ENCODE measurements at places on chromosomes 4 and X. TPM values are rescaled to one million over a fixed set of nuclear protein-coding genes. Genes with fewer than 3 reads are reported as not detected.

DNA sequence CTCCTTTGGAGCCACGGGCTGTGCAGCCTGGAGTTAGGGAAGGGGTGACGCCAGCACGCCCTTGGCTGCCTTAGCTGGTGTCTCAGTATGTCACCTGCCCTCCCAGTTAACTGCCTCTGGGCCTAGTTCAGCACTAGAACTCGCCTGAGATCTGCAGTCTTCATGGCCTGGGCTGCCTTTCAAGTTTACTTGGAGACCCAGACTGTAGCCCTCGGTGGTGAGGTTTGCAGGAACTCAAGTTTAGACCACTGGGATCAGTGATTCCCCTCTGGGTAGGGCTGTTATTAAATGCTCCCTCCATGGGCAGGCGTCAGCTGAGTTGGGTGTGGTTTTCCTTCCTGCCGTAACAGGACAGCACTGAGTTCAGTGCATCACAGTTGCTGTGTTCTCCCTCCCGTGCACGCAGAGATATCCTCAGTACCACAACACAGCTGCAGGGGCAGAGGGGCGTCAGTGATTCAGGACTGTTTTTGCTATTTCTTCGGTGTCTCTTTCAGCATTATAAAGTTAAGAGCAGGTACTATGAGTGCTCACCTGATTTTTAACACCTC lies 30.5 kb downstream of the PLAC8 start:
- DNase-seq: no peak
- H3K36me3 ChIP-seq: no peaks in the 10 kb centered on the region
- no peaks in the 10 kb centered on the region for H3K27me3 ChIP-seq
- H3K27ac ChIP-seq: no peak overlapping the region
- H3K4me3 ChIP-seq: no peak overlapping the region

GRCh38 chrX:55127692-55128091 lies 38.9 kb downstream of the PAGE2 start:
- no peaks in the 10 kb centered on the region for H3K4me1 ChIP-seq
- H3K4me3 ChIP-seq: no peak overlapping the region
- no peak overlapping the region for H3K27ac ChIP-seq
- H3K27me3 ChIP-seq: peaks cover 2% of the 10 kb centered on the region
- no peaks in the 10 kb centered on the region for H3K36me3 ChIP-seq

The LGI2 gene
- not detected for total RNA-seq

The RAI2 gene
- total RNA-seq: not detected

The FGF5 gene
- 320 TPM for total RNA-seq

DNA sequence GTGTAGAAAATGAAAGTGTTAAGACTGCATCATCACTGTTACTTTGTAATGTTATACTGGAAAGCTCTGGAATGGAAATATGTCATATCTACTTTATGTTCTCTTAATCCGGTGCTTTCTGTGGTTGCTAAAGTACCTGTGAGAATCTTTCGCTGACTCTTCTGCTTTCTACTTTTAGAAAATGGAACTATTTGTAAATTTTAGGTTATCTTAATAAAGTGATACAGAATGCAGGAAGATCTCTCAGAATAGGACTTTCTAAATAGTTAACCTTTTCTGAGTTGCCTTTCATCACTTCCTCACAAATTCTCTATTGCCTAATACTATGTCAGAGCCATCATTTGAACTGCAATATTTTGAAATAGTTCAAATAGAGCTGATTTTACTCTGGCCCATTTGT lies 69.3 kb downstream of the BMP2K start:
- H3K4me1 ChIP-seq: no peaks in the 10 kb centered on the region
- H3K27ac ChIP-seq: no peak overlapping the region
- H3K4me3 ChIP-seq: no peak overlapping the region
- peaks cover 13% of the 10 kb centered on the region for H3K36me3 ChIP-seq
- no peaks in the 10 kb centered on the region for H3K27me3 ChIP-seq

DNA sequence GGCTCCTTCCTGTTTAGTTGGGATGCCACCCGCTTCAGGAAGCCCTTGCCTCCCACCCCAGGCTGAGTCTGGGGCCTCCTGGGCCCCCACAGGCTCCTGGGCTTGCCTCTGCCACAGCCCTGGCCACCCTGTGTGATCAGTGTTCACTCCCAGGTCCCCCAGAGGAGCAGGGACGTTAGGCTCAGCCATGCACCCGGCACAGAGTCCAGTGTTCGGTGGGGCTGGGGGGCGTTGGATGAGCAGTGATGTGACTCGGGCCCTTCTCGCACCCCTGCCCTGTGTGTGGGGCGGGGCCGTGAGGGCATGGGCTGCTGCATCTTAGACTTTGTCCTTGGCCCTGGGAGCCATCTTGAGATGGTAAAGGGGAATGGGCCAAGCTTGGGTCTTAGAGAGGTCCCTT lies 29.9 kb upstream of the HTRA3 start:
- no peak overlapping the region for H3K27ac ChIP-seq
- no peaks in the 10 kb centered on the region for H3K36me3 ChIP-seq
- H3K4me1 ChIP-seq: no peaks in the 10 kb centered on the region
- H3K4me3 ChIP-seq: no peak overlapping the region

The MCF2 gene
- 0.11 TPM for total RNA-seq

The CLGN gene
- total RNA-seq: 0.30 TPM

GRCh38 chr4:38279077-38279476 lies 318.9 kb downstream of the PTTG2 start:
- no peak overlapping the region for H3K27ac ChIP-seq
- no peak for DNase-seq
- H3K4me3 ChIP-seq: no peak overlapping the region
- no peaks in the 10 kb centered on the region for H3K36me3 ChIP-seq
- no peaks in the 10 kb centered on the region for H3K4me1 ChIP-seq

- DNase-seq: no peak
- no peak overlapping the region for H3K4me3 ChIP-seq
- no peaks in the 10 kb centered on the region for H3K4me1 ChIP-seq
- H3K27me3 ChIP-seq: no peaks in the 10 kb centered on the region
- H3K27ac ChIP-seq: no peak overlapping the region
Observed at GRCh38 chr4:47010912-47011446, 17.6 kb upstream of the GABRA4 start.

The RTL5 gene
- 1.8 TPM for total RNA-seq

GRCh38 chr4:9987749-9988362 lies 33.4 kb downstream of the SLC2A9 start:
- H3K36me3 ChIP-seq: no peaks in the 10 kb centered on the region
- no peaks in the 10 kb centered on the region for H3K27me3 ChIP-seq
- no peaks in the 10 kb centered on the region for H3K4me1 ChIP-seq
- no peak overlapping the region for H3K4me3 ChIP-seq
- DNase-seq: no peak

The C4orf51 gene
- total RNA-seq: not detected

DNA sequence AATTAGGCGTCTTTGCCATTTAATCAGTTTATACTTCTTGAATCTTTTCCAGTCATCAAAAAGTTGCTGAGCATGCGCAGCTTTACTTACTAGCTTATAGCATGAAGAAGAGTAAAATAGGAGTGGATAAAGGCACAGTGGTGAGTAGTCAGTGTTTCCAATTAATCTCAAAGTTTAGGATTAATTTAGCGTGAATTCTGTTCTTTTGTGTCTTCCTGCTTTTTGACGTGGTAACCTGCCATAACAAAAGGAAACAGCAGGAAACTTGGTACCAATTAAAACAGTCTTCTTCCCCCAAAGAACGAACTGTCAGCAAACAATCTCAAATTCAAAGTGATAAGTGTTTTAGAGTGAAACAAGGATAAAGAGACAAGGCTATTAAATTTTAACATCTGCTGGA lies 61.9 kb downstream of the TET2 start:
- no peak for DNase-seq
- no peaks in the 10 kb centered on the region for H3K27me3 ChIP-seq
- no peaks in the 10 kb centered on the region for H3K4me1 ChIP-seq
- no peak overlapping the region for H3K4me3 ChIP-seq
- H3K36me3 ChIP-seq: peaks cover 6% of the 10 kb centered on the region
- no peak overlapping the region for H3K27ac ChIP-seq

DNA sequence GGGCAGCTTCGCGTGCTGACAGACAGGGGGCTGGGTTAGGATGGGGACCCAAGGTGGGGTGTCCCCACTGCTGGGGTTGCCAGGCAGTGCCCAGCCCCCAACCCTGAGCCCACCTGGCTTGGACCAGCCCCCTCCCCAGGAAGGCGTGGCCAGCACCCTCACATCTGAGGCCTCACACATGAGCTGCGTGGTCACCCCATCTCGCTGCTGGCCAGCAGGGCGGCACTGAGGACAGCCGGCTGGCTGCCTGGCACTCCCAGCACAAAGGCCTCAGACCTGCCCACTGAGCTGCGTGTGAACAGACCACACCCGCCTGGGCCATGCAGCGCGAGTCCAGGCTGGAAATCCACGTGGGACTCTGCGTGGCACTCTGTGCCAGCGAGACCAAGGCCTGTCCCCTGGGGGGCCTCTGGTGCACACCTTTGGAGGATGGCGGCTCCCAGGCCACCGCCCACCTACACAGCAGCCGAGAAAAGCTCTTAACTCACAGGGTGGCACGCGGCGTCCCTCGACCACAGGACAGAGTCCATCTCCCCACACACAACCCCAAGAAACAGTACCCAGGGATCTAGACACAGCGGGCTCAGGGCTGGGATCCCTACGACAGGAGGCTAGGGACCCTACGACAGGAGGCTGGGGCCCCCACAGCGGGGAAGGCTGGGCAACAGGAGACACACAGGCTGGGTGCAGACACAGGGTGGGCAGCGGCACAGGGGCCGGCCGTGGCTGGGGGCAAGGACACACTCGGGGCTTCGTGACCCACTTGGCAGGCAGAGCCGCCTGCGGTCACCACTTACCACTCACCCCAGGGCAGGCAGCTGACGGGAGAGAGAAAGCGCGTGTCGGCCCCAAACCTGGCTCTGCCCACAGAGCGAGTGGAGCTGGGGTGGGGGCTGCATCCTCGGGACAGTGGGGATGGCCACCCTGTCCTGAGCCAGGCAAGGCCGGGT lies 9.8 kb downstream of the DGKQ start:
- DNase-seq: no peak
- peaks cover 6% of the 10 kb centered on the region for H3K27me3 ChIP-seq
- no peak overlapping the region for H3K27ac ChIP-seq
- H3K4me1 ChIP-seq: no peaks in the 10 kb centered on the region

The AFP gene
- 2.5 TPM for total RNA-seq

GRCh38 chrX:108168961-108169740 lies 77.6 kb downstream of the ATG4A start:
- H3K36me3 ChIP-seq: no peaks in the 10 kb centered on the region
- no peak overlapping the region for H3K4me3 ChIP-seq
- peaks cover 4% of the 10 kb centered on the region for H3K27me3 ChIP-seq
- H3K4me1 ChIP-seq: peaks cover 6% of the 10 kb centered on the region
- H3K27ac ChIP-seq: no peak overlapping the region

- DNase-seq: no peak
- H3K27ac ChIP-seq: no peak overlapping the region
- peaks cover 5% of the 10 kb centered on the region for H3K27me3 ChIP-seq
- peaks cover 10% of the 10 kb centered on the region for H3K4me1 ChIP-seq
- H3K4me3 ChIP-seq: no peak overlapping the region
Observed at GRCh38 chr4:48012824-48013223, 3.7 kb downstream of the CNGA1 start.

The GRIA2 gene
- not detected for total RNA-seq

The CCNB3 gene
- 0.21 TPM for total RNA-seq

DNA sequence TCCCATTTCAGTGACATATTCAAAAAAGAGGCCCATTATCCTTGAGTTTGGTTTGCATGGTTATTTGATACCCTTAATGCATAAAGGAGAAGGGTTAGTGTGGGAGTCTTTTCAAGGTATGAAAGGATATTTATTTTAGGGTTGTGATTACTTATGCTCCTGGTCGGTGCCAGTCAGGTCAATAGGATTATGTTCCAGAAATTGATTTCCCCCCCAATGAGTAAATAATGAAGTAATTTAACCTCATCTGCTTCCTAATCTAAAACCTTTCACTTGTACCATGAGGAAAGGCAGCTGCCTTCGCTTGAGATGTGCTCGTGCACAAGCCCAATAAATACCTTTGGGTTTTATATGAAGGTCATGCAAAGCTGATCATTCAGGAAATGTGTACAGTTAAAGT lies 55.0 kb upstream of the NR0B1 start:
- no peaks in the 10 kb centered on the region for H3K27me3 ChIP-seq
- DNase-seq: no peak
- no peaks in the 10 kb centered on the region for H3K4me1 ChIP-seq
- H3K4me3 ChIP-seq: no peak overlapping the region
